ENCODE measurements at places on chromosomes 3 and 15. TPM values are rescaled to one million over a fixed set of nuclear protein-coding genes. Genes with fewer than 3 reads are reported as not detected.

Gene CORO2B
- total RNA-seq, result 4.4 TPM

Gene TMC3
- not detected for total RNA-seq

DNA sequence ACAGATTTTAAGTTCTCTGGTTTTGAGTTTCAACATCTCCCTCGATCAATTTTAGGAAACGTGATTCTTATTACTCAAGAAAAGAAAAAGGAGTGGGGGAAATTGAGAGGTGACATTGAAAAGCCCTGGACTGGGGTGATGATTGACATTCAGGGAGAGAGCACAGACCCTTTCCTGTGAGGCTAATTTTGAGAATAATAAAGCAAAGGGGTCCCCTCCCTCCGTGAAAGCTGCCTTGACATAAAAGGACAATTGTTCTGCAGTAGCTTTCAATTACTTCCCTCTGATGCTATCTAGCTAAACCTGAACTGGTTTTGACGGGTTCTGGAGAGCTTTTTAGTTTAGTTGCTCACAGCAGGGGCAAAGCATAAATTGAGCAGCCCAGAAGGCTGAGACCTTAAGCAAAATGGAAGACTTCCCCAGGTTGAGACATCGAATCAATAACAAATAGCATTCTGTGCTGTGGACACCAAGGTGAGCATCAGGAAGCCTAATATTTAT is 14.4 kb upstream of the CMTM8 start:
- no peak for DNase-seq

- DNase-seq, result peak; percentile 38
Measured at GRCh38 chr3:181329024-181329423, 339.5 kb upstream of the DNAJC19 start.

GRCh38 chr3:50436114-50436674 is 67.2 kb downstream of the CACNA2D2 start:
- DNase-seq, result peak; percentile 23

All from A673 (cell line).